ENCODE measurements at places on chromosomes 16 and 17.
A peak's percentile ranks its signal among the peaks of the same experiment; 100 is the strongest.

- DNase-seq = no peak
Measured at GRCh38 chr16:56855946-56856345, 9.1 kb upstream of the SLC12A3 start.

DNA sequence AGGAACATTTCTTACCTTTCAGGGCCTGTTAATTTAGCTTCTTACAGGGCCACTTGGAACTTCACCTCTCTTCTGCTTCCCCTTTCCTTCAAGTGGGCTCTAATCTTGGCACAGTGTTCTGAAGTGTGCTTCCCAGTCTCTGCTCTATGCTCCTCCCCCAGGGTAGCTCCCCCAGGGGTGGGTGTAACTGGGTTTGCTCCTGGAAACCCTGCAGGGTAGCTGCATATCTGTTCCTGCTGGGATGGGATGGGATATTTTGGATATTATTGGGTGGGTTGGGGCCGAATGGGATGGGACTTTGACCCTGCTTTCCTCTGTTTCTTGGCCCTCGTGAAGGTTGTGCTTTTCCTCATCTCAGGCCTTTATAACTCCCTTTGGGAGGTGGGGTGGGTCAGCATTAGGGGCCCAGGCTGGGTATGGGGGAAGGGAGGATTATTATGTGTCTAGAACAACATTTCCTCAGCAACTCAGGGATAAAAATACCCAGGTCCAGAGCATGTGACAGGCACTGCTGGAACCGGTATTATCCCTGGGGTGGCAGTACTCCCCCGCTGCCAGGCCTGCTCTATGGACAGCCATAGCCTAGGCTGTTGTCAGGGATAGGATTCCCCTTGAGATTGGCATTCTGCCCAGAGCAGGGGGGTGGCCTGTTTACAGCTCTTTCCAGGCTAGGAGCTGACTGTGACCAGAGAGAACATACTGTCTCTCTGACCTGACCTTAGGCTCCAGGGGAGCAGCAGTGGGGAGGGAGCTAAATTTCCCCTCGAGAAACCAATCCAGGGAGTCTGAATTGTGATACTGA lies 5.0 kb downstream of the NFE2L1 start:
- DNase-seq = peak; percentile 30

GRCh38 chr17:5097101-5097834 lies 14.4 kb downstream of the ZNF232 start:
- no peak for DNase-seq

DNA sequence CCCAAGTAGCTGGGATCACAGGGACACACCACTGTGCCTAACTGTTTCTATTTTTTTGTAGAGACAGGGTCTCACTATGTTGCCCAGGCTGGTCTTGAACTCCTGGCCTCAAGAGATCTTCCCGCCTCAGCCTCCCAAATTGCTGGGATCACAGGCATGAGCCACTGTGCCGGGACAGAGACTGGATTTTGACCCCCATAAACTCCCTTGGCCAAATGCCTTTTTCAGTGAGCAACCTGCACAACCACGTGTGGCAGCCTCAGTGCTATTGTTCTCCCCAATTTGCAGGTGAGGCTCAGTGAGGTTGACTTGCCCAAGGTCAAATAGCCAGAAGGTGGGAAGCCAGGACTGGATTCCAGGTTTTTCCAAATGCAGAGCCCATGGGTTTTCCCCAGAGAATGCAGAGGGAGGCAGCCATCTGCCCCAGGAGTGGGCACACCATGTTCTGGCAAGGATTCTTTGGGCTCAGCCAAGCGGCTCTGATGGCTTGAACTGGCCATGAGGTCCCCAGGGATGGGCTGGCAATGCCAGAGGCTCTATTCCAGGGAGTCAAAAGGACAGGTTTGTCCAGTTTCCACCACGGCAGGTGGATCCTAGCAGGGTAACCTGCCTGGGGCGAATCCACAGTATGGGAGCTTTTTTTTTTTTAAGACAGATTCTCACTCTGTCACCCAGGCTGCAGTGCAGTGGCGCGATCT lies 1.8 kb downstream of the IL27 start:
- DNase-seq = no peak

GRCh38 chr17:36066365-36066985 lies 2.4 kb downstream of the CCL18 start:
- no peak for DNase-seq

DNA sequence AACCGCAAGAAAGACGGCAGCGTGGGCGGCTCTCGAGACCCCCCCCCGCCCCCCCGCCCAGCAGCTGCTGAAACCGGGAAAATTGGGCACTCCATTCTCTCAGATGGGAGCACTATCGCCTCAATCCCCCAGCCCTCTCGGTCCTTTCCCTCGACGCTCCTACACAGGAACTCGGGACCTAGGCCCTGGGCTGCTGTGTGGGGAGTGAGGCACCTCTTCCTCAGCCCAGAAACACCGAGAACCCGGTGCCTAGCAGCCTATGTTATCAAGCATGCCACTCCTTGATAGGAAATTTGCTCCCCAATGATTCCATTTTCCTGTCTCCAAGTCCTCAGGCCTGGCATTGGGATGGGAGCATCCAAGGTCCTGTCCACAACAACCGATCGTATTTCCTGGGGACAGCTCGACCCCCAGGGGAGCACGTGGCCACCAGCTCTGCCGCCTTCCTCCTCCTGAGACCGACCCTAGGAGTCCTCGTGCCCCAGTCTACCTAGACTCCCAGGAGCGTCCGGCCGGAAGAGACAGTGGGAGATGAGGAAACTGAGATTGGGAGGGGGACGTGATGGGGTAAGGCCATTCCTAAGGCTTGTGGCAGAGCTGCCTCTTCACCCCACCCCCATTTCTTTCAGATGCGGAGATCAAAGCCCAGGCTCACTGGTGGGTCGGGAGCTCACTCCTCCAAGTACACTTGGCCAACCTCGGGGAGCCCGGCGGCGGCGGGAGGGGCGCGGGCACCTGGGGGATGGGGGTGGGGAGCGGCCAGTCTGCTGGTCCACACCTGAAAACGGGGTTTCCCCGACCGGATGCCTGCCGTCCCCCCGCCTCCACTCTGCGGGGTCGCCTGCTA lies 17.5 kb upstream of the CBX8 start:
- no peak for DNase-seq

- DNase-seq = no peak
Measured at GRCh38 chr17:33028061-33028460, 36.4 kb downstream of the SPACA3 start.

GRCh38 chr17:62717889-62718288 lies 90.2 kb downstream of the MARCHF10 start:
- DNase-seq = no peak

GRCh38 chr16:5379954-5380353 lies 282.4 kb upstream of the EEF2KMT start:
- no peak for DNase-seq

GRCh38 chr16:49580751-49581303 lies 207.2 kb downstream of the C16orf78 start:
- DNase-seq = no peak

DNA sequence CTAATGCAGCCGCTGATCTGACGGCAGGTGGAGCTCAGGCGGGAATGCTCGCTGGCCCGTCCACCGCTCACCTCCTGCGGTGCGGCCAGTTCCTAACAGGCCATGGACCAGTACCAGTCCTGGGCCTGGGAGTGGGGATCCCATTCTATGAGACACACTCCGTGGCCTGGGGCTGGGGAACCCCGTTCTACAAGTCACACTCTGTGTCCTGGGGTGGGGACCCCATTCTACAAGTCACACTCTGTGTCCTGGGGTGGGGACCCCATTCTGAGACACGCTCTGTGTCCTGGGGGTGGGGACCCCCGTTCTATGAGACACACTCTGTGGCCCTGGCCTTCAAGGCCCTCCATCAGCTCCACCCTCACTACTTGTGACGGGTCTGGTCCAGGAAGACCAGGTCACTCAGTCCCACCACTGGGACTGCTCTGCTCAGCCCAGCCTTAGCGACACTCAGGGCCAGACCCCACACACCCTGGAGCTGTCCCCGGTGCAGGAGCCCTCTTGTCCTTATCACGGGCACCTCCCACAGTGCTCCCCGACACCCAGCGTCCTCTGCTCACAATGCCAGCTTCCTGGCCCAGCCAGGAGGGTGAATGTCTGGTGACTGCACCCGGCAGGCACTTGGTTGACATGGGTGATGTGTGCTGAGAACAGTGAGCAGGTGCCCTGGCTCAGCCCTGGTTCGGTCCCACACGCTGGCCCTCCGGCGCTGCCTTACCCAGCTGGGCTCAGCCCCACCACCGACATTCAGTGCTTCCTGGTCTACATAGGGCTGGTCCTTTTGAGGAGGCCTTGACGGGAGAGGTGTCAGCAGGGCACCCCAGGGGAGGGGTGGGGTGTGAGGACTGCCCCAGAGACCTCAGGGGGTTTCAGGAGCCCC lies 89.1 kb downstream of the TBC1D16 start:
- no peak for DNase-seq

- no peak for DNase-seq
Measured at GRCh38 chr17:17983376-17983775, 10.7 kb downstream of the DRC3 start.

- DNase-seq = peak; percentile 62
Measured at GRCh38 chr16:79628501-79628975, 28.0 kb upstream of the MAF start.

- no peak for DNase-seq
Measured at GRCh38 chr16:12043953-12044352, 67.4 kb downstream of the SNX29 start.

GRCh38 chr16:47392081-47392480 lies 68.8 kb downstream of the ITFG1 start:
- no peak for DNase-seq

- DNase-seq = peak; percentile 10
Measured at GRCh38 chr16:75372236-75372856, 61.0 kb downstream of the CFDP1 start.

GRCh38 chr17:74547736-74548135 lies 1.8 kb upstream of the CD300C start:
- DNase-seq = no peak

DNA sequence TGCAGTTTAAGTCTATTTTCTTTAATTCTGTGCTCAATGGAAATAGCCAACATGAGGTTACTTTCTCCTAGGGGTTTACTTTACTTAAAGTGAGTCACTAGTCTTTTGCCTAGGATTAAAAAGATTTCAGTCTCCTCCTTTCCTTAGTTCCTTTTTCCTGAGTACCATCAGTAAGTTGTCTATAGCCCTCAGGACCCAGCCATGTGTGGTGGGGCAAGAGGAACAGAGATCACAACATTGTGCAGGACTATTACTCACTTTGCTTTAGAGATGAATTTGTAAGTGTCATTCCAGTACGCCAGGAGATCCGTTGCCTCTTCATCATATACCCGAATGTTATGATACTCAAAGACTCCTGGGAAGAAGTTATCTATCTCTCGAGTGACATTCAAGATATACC lies 27.7 kb upstream of the CORO6 start:
- no peak for DNase-seq

DNA sequence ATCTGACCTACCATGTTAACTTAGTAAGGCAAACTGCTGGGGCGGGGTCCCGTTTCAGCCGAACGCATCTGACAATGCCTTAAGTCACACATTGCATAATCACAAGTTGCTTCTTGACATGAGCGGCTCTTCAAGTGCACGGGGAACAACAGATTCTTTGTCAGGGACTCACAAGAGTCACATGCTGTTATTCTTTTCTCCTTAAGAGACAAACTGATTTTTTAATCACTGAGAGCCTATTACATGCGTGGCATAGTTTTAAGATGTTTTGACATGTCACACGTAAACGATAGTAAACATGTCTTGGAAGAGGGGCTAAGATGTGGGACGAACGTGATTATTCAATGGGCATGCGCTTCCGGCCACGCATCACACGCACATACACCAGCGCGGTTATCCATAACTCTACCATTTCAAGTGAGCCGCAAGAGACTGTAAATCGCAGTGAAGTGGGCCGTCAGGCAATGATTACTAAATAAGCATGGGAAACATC lies 63.4 kb downstream of the ADCY9 start:
- DNase-seq = no peak

GRCh38 chr16:88633684-88634140 lies 4.7 kb upstream of the IL17C start:
- no peak for DNase-seq

DNA sequence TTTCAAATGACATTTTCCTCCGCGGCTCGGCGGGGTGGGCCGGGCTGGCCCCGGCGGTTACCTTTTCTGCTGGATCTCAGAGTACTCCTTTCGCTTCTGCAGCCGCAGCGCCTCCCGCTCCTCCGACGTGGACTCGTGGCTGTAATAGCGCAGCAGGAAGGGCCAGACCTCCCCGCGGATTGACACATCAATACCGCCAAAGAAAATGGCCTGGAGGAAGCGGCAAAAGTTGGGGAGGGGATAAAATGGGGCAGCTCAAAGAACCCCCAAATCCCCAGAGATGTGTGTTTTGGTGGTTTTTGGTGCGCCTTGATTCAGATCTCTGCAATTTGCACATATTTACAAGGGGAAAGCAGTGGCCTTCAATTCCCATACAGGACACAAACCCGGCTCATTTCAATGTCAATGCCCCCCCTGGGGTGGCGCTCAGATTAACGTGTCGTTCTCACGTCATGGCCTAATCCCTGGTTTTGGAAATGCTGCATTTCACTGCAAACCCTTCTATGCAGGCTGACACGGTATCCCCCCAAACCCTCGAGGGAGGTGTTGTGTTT lies 85.9 kb downstream of the TBC1D16 start:
- DNase-seq = no peak

DNA sequence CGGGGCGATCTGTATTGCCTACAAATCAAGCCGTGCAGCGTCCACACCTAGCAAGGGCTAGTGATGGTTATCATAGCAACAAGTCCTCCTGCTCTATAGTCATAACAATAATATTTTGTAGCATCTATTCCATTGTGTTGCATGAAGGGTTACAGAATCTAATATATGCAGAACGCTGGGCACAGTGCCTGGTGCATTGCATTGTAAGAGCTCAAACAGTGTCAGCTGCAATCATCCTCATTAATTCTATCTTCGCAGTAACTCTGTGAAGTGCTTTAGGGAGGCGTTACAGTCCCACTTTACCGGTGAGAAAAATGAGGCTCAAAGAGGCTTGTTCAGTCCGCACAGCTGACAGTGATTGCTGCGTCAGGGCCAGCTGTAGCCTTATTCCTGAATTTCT lies 149.4 kb downstream of the RBFOX1 start:
- no peak for DNase-seq

GRCh38 chr16:22787466-22788192 lies 26.3 kb upstream of the HS3ST2 start:
- DNase-seq = peak; percentile 94

DNA sequence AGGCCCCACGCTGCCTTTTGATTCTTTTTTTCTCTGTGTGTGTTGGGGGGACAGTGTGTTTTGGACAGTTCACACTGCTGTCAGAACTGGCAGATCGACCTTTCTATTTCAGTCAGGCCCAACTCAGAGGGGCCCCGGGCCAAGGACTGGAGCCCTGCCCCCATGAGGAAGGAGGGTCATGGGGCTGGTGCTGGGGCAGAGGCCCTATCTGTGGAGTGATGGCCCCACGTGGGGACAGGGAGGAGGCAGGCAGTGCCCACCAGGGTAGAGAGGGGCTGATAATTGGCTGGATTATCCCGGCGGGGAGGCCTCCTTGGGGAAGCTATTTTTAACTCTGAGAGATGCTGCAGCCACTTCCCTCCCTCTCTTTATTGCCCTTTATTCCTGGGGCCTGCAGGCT lies 5.7 kb upstream of the KCNJ12 start:
- DNase-seq = no peak

- DNase-seq = no peak
Measured at GRCh38 chr17:46769531-46770438, 48.7 kb downstream of the WNT3 start.

- DNase-seq = no peak
Measured at GRCh38 chr17:44273607-44274006, 5.7 kb upstream of the SLC4A1 start.

- DNase-seq = no peak
Measured at GRCh38 chr16:66267292-66268014, 99.0 kb upstream of the CDH5 start.
